ENCODE measurements at places on chromosomes 16 and 17.

DNA sequence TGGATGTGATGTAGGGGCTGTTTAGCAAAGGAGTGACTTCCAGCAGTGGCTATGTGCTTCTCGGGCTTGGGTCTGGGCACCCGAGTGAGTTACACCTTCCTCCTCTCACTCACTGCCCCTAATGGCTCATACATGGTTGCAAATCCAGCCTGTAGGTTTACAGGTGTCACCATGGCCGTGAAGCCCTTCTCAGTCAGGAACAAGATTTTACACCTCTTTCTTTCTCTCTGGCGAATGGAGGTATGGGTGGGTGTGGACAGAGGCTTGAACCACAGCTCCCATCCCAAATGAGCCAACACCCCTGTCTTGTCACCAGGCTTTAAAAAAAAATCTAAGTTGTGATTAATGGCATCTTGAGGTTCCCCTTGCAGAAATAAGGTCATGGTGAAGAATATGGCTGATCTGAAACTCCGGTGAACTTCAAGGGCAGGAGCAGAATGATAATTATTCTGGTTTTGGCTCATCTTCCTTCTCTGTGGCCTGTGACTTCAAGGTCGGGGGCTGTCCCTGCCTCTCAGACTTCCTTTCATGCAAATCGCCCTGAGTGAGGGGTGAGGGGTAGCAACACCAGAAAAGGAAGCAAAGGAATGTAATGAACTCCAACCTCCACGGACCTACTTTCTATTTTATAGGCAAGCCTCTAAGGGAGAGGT is 331.2 kb downstream of the MAF start:
- no peaks in the 10 kb centered on the region for H3K36me3 ChIP-seq
- no peak overlapping the region for H3K27ac ChIP-seq
- peaks cover 25% of the 10 kb centered on the region for H3K4me1 ChIP-seq
- DNase-seq = no peak

DNA sequence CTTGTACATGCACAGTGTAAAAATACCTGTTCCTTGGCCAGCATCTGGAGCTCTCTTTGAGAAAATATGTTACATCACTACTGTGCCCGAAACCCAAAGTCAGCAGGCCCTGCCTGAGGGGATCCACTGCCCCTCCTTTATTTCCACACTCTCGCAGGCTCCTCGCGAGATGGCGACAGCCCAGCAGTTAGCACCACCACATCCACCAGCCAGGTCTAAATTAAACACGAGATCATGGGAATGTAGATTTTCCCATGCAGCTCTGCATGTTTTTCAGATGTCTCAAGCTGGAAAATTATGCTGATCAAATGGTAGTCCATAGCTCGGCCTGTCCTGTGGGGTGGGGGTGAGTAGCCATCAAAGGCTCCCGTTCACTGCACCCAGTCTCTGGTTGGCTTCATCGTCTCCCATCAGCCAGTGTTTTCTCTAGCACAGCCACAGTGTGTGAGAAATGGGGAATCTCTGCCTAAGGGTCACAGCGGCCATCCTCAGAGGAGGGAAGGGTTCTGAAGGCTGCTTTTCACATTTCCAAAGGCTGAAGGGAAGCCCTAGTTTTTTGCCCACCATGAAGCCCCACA is 34.7 kb downstream of the EPN2 start:
- H3K27me3 ChIP-seq = no peaks in the 10 kb centered on the region
- DNase-seq = no peak
- peaks cover 34% of the 10 kb centered on the region for H3K4me1 ChIP-seq
- peaks cover 15% of the 10 kb centered on the region for H3K36me3 ChIP-seq
- H3K27ac ChIP-seq = no peak overlapping the region
- H3K4me3 ChIP-seq = no peak overlapping the region

- no peaks in the 10 kb centered on the region for H3K27me3 ChIP-seq
- no peak overlapping the region for H3K4me3 ChIP-seq
- no peak overlapping the region for H3K27ac ChIP-seq
- H3K36me3 ChIP-seq = no peaks in the 10 kb centered on the region
- DNase-seq = no peak
Measured at GRCh38 chr17:57870283-57870635, 20.4 kb upstream of the MRPS23 start.

GRCh38 chr16:57770361-57770760 is 31.9 kb downstream of the KIFC3 start:
- no peak overlapping the region for H3K4me3 ChIP-seq
- peaks cover 19% of the 10 kb centered on the region for H3K4me1 ChIP-seq
- peaks cover 3% of the 10 kb centered on the region for H3K27me3 ChIP-seq
- DNase-seq = no peak
- H3K27ac ChIP-seq = no peak overlapping the region

- H3K36me3 ChIP-seq = peaks cover 4% of the 10 kb centered on the region
- peaks cover 26% of the 10 kb centered on the region for H3K4me1 ChIP-seq
- H3K27me3 ChIP-seq = peaks cover 93% of the 10 kb centered on the region
- no peak overlapping the region for H3K27ac ChIP-seq
Measured at GRCh38 chr16:86517033-86517432, 6.7 kb downstream of the FOXF1 start.

DNA sequence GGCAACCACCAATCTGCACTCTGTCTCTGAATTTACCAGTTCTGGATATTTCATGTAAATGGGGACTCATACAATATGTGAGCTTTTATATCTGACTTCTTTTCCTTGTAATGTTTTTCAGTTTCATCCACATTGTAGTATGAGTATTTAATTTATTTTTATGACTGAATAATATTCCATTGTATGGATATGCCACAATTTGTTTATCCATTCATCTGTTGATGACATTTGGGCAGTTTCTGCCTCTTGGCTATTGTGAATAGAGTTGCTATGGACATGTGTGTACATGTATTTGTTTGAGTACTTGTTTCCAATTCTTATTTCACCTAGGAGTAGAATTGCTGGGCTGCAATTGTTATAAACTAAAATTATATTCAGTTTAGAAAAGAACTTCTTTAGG is 126.9 kb downstream of the MRTFB start:
- no peak overlapping the region for H3K4me3 ChIP-seq
- H3K27me3 ChIP-seq = no peaks in the 10 kb centered on the region
- no peak for DNase-seq
- H3K4me1 ChIP-seq = peaks cover 4% of the 10 kb centered on the region
- no peak overlapping the region for H3K27ac ChIP-seq

- H3K36me3 ChIP-seq = no peaks in the 10 kb centered on the region
- peak overlapping the region; percentile 86 for H3K27ac ChIP-seq
- no peak for DNase-seq
- H3K4me1 ChIP-seq = peaks cover 30% of the 10 kb centered on the region
- H3K27me3 ChIP-seq = peaks cover 4% of the 10 kb centered on the region
Measured at GRCh38 chr16:5035909-5036227, 2.1 kb upstream of the NAGPA start.

GRCh38 chr17:49637050-49637449 is 40.8 kb downstream of the SPOP start:
- peaks cover 15% of the 10 kb centered on the region for H3K36me3 ChIP-seq
- peaks cover 24% of the 10 kb centered on the region for H3K4me1 ChIP-seq
- H3K27me3 ChIP-seq = no peaks in the 10 kb centered on the region

GRCh38 chr17:39820541-39820940 is 43.6 kb downstream of the IKZF3 start:
- H3K36me3 ChIP-seq = peaks cover 26% of the 10 kb centered on the region
- no peak overlapping the region for H3K27ac ChIP-seq
- no peak overlapping the region for H3K4me3 ChIP-seq
- no peak for DNase-seq
- H3K27me3 ChIP-seq = peaks cover 23% of the 10 kb centered on the region

DNA sequence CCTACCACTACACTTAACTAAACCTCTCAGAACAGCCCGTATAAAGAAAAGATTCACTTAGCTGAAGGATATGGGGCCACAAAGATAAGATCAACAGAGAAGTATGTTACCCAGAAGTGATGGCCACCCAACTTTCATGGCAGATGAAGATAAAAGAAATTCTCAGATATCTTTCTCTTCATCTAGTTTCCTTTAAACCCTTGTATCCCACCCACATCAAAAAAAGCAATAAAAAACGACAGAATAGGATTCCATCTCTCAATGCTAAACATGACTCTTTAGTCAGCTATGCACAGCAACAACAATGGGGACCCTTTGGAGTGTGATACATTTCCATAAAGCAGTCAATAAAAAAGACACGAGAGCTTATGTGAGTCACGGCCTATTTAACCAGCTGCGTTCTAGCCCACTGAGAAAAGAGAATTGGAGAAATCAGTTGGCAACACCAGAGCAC is 86.6 kb downstream of the SNX11 start:
- no peak overlapping the region for H3K27ac ChIP-seq
- no peak overlapping the region for H3K4me3 ChIP-seq
- no peak for DNase-seq
- peaks cover 36% of the 10 kb centered on the region for H3K4me1 ChIP-seq

DNA sequence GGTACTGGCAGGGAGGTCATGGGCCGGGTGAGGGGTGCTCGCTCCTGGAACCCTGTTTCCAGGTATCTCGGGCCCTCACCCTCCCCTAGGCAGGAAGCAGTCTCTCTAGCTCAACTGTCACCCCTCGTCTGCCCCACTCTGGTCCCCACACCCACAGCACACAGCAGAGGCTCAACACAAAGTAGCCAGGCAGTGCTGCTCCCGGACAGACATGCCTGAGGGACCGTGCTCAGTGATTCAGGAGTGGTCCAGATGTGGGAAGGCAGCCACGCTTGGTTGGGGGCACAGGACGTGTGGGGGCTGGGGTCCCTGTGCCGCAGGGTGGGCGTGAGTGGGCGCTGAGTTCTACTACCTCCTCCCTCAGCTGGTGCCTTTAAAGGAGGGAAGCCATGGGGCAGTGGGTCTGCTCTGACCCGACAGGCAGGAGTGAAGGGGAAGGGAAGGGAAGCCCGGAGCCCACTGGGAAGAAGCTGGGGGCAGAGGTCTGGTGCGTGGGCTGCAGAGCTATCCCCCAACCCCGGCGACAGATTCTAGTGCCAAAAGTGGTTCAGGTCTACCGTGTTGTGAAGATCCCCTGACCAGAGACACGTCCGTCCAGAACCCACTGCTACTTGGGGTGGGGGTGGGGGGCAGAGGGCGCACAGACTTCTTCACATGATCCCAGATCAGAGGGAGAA is 11.8 kb downstream of the SLC16A3 start:
- peaks cover 7% of the 10 kb centered on the region for H3K4me1 ChIP-seq
- peaks cover 34% of the 10 kb centered on the region for H3K36me3 ChIP-seq
- 0 out of 2 replicates have a peak overlapping the region, but pooled peaks have one; percentile 23 for H3K27ac ChIP-seq
- no peaks in the 10 kb centered on the region for H3K27me3 ChIP-seq

GRCh38 chr16:12826559-12826958 is 22.9 kb upstream of the CPPED1 start:
- DNase-seq = no peak
- no peaks in the 10 kb centered on the region for H3K27me3 ChIP-seq
- no peaks in the 10 kb centered on the region for H3K36me3 ChIP-seq
- 0 out of 2 replicates have a peak, but pooled peaks cover 4% of the 10 kb centered on the region for H3K4me1 ChIP-seq
- H3K27ac ChIP-seq = no peak overlapping the region

- H3K27ac ChIP-seq = no peak overlapping the region
- no peak for DNase-seq
- H3K4me3 ChIP-seq = no peak overlapping the region
Measured at GRCh38 chr17:6254036-6254435, 180.9 kb downstream of the AIPL1 start.

DNA sequence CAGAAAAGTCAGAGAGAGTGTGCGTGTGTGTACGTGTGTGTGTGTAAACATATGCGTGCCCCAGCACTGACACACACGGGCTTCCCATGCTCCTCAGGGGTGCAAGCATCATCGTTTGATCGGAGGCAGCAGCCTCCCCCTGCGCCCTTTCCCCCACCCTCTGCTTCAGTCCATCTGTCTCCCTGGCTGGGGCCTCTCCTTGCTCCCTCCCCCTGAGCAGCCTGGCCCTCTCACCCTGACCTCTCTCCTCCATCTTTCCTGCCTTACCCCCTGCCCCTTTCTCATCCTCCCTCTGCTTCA is 4.4 kb downstream of the STX1B start:
- H3K4me1 ChIP-seq = peaks cover 19% of the 10 kb centered on the region
- H3K27ac ChIP-seq = no peak overlapping the region
- DNase-seq = no peak

- H3K4me3 ChIP-seq = no peak overlapping the region
- H3K27ac ChIP-seq = peak overlapping the region; percentile 70
- no peak for DNase-seq
- H3K27me3 ChIP-seq = no peaks in the 10 kb centered on the region
- H3K36me3 ChIP-seq = no peaks in the 10 kb centered on the region
- peaks cover 68% of the 10 kb centered on the region for H3K4me1 ChIP-seq
Measured at GRCh38 chr17:57915544-57915943, 39.7 kb downstream of the CUEDC1 start.

GRCh38 chr17:72691586-72691985 is 400.9 kb downstream of the SLC39A11 start:
- H3K4me1 ChIP-seq = no peaks in the 10 kb centered on the region
- H3K27ac ChIP-seq = no peak overlapping the region
- H3K27me3 ChIP-seq = no peaks in the 10 kb centered on the region
- no peaks in the 10 kb centered on the region for H3K36me3 ChIP-seq

- no peaks in the 10 kb centered on the region for H3K27me3 ChIP-seq
- H3K27ac ChIP-seq = no peak overlapping the region
- no peaks in the 10 kb centered on the region for H3K4me1 ChIP-seq
- peaks cover 25% of the 10 kb centered on the region for H3K36me3 ChIP-seq
- H3K4me3 ChIP-seq = no peak overlapping the region
Measured at GRCh38 chr16:66800856-66801255, 528 bp downstream of the TERB1 start.

DNA sequence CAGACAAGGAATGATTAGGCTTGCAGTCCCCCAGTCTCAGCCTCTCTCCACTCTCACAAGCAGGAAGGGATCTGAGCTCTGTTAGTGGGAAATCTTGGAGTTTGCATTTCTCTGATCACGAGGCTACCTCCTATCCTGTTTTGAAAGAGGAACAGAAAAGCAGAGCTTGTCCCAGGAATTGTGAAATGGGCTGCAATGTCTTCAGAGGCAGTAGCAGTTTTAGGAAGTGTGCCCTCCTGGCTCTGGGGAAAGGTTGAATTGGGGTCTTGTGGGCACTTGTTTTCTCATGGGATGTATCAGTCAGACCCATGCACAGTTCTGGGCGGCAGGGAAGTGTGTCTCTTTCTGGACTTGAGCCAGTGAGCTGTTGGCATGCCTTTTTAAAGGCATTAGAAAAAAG is 22.8 kb downstream of the NUP85 start:
- no peak overlapping the region for H3K4me3 ChIP-seq
- no peak overlapping the region for H3K27ac ChIP-seq
- no peak for DNase-seq
- H3K27me3 ChIP-seq = no peaks in the 10 kb centered on the region
- peaks cover 70% of the 10 kb centered on the region for H3K36me3 ChIP-seq

DNA sequence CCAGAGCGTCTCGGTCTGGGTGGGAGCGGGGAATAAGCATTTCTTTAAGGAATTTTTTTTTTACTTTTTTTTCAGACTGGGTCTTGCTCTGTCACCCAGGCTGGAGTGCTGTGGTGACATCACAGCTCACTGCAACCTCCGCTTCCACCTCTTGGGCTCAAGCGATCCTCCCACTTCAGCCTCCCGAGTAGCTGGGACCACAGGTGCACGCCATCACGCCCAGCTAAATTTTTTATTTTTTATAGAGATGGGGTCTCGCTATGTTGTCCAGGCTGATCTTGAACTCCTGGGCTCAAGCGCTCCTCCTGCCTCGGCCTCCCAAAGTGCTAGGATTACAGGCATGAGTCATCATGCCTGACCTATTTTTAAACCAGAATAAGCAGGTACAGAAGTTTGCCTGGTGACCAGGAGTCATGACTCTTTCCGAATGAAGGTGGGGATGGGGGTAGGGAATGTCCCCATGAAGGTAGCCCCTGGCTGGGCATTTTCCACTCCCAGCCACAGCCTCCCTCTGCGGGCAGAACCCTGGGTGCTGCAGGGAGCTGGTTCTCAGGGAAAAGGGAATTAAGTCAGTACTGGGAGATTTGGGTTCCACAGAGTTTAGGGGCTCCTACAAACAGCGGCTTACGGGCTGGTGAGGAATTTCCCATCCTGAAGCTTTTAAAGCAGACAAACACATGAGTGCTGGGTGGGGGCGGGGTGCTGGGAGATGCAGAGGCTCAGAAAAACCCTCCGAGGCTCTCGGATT is 48.3 kb downstream of the TBC1D16 start:
- H3K36me3 ChIP-seq = no peaks in the 10 kb centered on the region
- no peaks in the 10 kb centered on the region for H3K27me3 ChIP-seq
- DNase-seq = no peak
- no peak overlapping the region for H3K4me3 ChIP-seq
- H3K27ac ChIP-seq = no peak overlapping the region
